ENCODE measurements at places on chromosomes 2 and 18. TPM values are rescaled to one million over a fixed set of nuclear protein-coding genes. Genes with fewer than 3 reads are reported as not detected.

Gene ASB18
- total RNA-seq: not detected

Gene TIA1
- total RNA-seq: 50.3 TPM

- H3K27me3 ChIP-seq: no peaks in the 10 kb centered on the region
- peak overlapping the region; percentile 82 for H3K4me3 ChIP-seq
- H3K4me1 ChIP-seq: peaks cover 59% of the 10 kb centered on the region
- peak; percentile 39 for DNase-seq
- peak overlapping the region; percentile 97 for H3K27ac ChIP-seq
- peaks cover 20% of the 10 kb centered on the region for H3K36me3 ChIP-seq
Measured at GRCh38 chr2:102064679-102065674, 73.2 kb downstream of the IL1R2 start.

DNA sequence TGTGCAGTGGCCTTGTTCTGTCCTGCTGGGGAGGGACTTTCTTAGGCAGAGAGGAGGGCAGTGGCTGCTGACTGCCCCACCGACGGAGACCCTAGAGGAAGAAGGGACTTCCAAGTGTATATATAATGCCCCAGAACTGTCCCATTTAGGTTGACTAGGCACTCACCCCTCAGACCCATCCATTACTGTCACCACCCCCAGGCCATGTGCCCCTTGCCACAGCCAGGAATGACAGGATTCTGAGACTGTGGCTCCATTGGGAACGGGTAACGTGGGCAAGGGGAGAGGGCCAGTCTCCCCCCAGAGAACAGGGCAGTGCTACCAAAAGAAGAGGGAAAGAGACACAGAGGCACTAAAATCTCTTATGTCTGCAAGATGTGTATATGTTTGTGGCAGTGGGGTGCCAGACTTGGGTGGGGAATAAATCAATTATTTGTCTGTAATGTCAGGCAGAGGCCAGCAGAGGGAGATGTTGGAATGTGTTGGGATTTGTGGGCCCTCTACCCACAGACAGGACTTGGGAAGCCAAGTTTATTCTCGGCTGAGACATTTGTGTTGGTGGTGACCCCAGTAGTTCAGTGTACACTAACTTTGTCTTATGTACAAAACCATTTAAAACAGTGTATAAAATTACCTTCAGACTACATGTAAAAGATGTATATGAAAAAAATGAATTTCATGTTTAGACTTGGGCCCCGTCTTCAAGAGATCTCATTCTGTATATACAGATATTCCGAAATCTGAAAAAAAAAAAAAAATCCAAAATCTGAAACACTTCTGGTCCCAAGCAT, 24.0 kb upstream of the TMEM37 start:
- H3K4me3 ChIP-seq: no peak overlapping the region
- no peaks in the 10 kb centered on the region for H3K4me1 ChIP-seq
- peak; percentile 41 for DNase-seq
- H3K27ac ChIP-seq: no peak overlapping the region

Gene KLHL41
- 0.20 TPM for total RNA-seq

GRCh38 chr2:113847144-113847543, 42.7 kb upstream of the ACTR3 start:
- DNase-seq: no peak
- H3K4me3 ChIP-seq: no peak overlapping the region
- no peak overlapping the region for H3K27ac ChIP-seq
- H3K36me3 ChIP-seq: peaks cover 9% of the 10 kb centered on the region
- peaks cover 38% of the 10 kb centered on the region for H3K4me1 ChIP-seq

DNA sequence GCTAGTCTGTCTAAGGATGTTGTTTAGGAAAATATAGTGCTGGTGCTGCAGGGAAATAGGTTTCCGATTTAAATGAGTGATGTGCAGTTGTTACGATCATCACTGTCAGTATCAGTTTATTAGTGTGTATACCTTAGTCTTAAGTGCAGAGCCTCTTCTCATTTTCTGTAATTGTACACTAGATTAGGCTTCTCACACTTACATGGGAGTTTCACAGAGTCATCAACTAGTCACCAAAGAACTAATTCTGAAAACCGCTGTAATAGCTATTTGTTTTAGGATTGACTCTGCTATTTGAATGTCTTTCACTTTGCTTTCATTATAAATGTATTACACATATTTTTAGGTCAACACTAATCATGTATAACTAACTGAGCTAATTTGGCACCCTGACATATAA, 99.8 kb upstream of the ZEB2 start:
- no peaks in the 10 kb centered on the region for H3K27me3 ChIP-seq
- no peaks in the 10 kb centered on the region for H3K4me1 ChIP-seq
- DNase-seq: no peak
- H3K27ac ChIP-seq: no peak overlapping the region
- no peak overlapping the region for H3K4me3 ChIP-seq

Gene RTP5
- total RNA-seq: not detected

Gene FBLN7
- 1.9 TPM for total RNA-seq

- H3K4me1 ChIP-seq: peaks cover 89% of the 10 kb centered on the region
- DNase-seq: no peak
- no peak overlapping the region for H3K27ac ChIP-seq
- no peak overlapping the region for H3K4me3 ChIP-seq
Measured at GRCh38 chr2:120744817-120745216, 9.1 kb downstream of the GLI2 start.

- no peaks in the 10 kb centered on the region for H3K36me3 ChIP-seq
- no peak overlapping the region for H3K4me3 ChIP-seq
- no peak for DNase-seq
- H3K4me1 ChIP-seq: no peaks in the 10 kb centered on the region
- H3K27me3 ChIP-seq: peaks cover 25% of the 10 kb centered on the region
- H3K27ac ChIP-seq: no peak overlapping the region
Measured at GRCh38 chr18:46641917-46642316, 15.1 kb downstream of the LOXHD1 start.

DNA sequence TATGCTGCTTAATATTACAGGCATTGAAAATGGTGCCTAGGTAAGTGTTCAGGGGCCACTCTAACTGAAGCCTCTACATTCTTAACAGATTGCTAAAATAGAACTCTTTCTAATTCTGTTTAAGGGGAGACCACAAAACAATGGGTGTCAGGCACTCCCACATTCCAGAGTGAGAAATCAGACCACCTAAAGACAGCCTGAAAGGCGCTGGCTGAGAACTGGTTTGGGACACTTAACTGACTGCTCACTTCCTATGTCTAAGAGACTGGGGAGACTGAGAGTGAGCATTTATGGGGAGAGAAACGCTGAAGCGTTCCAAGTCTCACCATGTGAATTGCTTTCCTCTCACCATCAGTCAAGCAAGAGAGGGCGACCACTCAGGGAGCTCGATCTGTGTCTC, 108.8 kb upstream of the ITGB6 start:
- peak overlapping the region; percentile 80 for H3K4me3 ChIP-seq
- H3K36me3 ChIP-seq: peaks cover 26% of the 10 kb centered on the region
- peak; percentile 84 for DNase-seq
- H3K4me1 ChIP-seq: peaks cover 82% of the 10 kb centered on the region
- H3K27me3 ChIP-seq: peaks cover 4% of the 10 kb centered on the region

Gene GALR1
- total RNA-seq: not detected

- no peak overlapping the region for H3K27ac ChIP-seq
- DNase-seq: no peak
- no peaks in the 10 kb centered on the region for H3K4me1 ChIP-seq
- peaks cover 2% of the 10 kb centered on the region for H3K27me3 ChIP-seq
- no peaks in the 10 kb centered on the region for H3K36me3 ChIP-seq
Measured at GRCh38 chr18:69752737-69753380, 194.8 kb downstream of the CD226 start.

DNA sequence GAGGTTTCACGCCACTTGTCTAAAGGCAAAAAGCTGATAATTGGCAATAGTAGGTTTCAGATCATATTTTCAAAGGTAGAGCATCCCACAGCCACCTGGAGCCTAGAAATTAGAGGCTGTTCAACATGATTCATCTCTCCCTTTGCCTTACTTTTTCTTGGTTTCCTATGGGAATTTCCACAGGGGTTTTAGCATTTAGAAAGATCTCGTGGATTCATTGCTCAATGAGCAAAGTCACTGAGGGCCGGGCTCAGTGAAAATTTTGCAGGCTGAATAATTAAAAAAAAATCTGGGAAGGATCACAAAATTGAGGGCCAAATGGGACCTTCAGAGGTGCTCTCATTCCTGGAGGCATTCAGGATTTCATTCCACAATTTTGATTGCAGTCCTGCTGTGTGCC, 137.1 kb downstream of the VAPA start:
- H3K27me3 ChIP-seq: no peaks in the 10 kb centered on the region
- no peaks in the 10 kb centered on the region for H3K36me3 ChIP-seq
- H3K4me3 ChIP-seq: no peak overlapping the region
- DNase-seq: no peak
- H3K27ac ChIP-seq: no peak overlapping the region

DNA sequence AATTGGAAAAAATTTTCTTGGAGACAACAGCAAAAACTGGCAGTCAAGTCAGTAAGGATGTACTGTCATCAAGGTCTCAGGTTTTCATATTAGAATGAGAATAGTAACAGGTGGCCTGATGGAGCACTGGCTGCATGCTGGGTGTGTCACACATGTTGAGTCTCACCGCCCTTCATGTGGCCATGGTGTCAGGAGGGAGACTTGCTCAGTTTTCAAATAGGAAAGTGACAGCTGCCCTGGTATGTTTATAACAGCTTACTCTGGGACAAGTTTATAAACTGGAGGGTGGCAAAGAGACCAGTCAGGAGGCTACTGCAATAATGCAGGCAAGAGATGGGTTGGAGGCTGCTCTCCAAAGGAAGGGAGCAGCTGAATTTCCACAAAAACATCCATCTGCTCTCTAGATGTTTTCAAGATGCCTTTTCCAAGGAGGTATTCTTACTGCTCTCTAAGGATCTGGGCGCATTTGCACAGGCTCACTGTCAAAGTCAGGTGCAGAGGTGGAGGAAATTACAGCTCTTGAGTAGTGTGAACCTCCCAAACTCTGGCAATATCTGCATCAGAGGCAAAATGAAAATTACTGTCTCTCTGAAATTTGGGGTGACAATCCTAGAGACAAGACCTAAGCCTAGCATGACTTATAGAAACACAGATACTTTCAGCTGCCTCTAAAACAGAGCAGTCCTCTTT, 321.9 kb upstream of the RAB12 start:
- no peak overlapping the region for H3K4me3 ChIP-seq
- DNase-seq: no peak
- H3K4me1 ChIP-seq: peaks cover 10% of the 10 kb centered on the region
- peaks cover 5% of the 10 kb centered on the region for H3K36me3 ChIP-seq

Gene NCKAP5
- total RNA-seq: 3.8 TPM

DNA sequence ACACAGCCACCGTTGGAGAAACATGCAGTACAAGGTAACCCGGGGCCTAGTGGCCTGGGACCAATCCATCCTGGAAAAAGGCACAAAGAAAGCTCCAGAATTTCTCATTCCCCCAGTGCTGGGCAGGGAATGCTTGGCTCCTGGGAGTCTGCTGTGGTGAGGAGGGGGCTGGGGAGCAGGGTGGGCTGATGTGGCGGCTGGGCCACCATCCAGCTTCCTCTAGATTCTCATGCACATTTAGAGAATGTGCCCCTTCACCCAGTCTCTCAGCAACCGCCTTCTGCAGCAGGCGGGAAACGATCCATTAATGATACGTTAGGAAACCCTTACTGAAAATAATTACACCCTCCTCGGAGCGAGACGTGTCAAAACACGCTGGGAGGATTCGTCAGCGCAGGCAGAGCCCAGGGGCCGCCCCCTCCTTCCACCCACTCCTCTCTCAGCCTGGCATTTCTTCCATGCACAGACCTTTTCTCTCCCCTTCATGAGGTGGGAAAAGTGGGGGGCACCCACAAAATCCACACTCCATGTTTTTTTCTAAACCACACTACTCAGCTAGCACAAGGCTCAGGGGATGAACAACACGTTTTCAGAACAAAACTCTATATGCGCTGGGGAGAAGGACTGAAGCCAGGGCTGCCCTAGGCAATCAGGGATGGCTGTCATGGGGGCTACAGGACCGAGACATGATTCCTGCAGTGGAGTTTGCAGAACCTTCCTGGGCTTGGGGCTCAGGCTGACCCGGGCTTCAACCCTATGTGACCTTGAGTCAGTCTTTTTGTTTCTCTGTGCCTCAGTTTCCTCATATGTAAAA, 56.1 kb upstream of the SMAD7 start:
- no peaks in the 10 kb centered on the region for H3K36me3 ChIP-seq
- no peaks in the 10 kb centered on the region for H3K27me3 ChIP-seq
- no peaks in the 10 kb centered on the region for H3K4me1 ChIP-seq

- peaks cover 10% of the 10 kb centered on the region for H3K4me1 ChIP-seq
- DNase-seq: no peak
- H3K27ac ChIP-seq: no peak overlapping the region
Measured at GRCh38 chr2:43192744-43193651, 33.4 kb downstream of the ZFP36L2 start.

- no peaks in the 10 kb centered on the region for H3K36me3 ChIP-seq
- DNase-seq: no peak
- no peak overlapping the region for H3K27ac ChIP-seq
- H3K4me3 ChIP-seq: no peak overlapping the region
- H3K27me3 ChIP-seq: no peaks in the 10 kb centered on the region
- peaks cover 5% of the 10 kb centered on the region for H3K4me1 ChIP-seq
Measured at GRCh38 chr2:136997557-136997956, 232.2 kb downstream of the THSD7B start.

DNA sequence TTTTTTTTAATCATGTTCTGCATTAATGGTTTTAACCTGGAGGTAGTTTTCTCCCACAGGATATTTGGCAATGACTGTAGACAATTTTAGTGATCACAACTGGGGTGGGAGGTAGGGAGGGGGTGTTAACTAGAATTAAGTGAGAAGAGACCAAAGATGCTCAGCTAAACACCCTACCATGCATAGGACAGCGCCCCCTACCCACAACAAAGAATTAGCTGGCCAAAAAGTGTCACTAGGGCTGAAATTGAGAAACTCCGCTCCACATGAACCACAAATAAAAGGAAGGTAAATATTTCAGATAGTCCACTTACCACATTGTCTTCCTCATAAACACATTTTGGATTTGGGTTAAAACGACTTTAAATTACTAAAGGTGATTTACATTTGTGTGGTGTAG, 942.6 kb downstream of the SUCLG1 start:
- no peaks in the 10 kb centered on the region for H3K4me1 ChIP-seq
- H3K27ac ChIP-seq: no peak overlapping the region
- no peaks in the 10 kb centered on the region for H3K27me3 ChIP-seq
- peaks cover 5% of the 10 kb centered on the region for H3K36me3 ChIP-seq
- no peak overlapping the region for H3K4me3 ChIP-seq

- 0 out of 2 replicates have a peak, but pooled peaks cover 2% of the 10 kb centered on the region for H3K27me3 ChIP-seq
- no peaks in the 10 kb centered on the region for H3K36me3 ChIP-seq
- no peak overlapping the region for H3K4me3 ChIP-seq
- H3K4me1 ChIP-seq: peaks cover 34% of the 10 kb centered on the region
Measured at GRCh38 chr2:133171393-133172004, 396.8 kb downstream of the NCKAP5 start.

Gene OSBPL1A
- total RNA-seq: 7.4 TPM
